ENCODE measurements at places on chromosomes 12 and 14.

DNA sequence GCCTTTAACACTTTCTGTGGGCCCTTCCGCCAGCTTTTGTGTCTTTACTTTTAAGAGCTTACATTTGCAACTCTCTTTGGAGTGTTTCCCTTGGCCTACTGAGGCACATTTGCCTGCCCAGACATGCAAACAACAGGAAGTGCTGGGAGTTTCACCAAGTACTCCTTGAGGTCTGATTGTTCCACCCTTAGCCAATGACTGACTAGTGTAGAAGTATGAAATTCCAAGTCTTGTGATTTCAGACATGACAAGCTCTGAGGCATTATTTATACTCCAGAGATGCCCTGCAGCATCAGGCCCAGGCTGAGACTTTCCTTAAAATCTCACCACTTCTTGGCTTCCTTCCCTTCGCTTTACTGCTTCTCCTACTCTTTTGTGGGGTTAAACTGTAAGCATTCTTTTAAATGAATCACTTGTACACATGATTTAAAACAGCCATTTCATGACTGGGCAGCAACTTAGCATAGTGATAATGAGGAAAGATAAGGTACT is 174.1 kb downstream of the SLC6A15 start:
- no peak for DNase-seq

DNA sequence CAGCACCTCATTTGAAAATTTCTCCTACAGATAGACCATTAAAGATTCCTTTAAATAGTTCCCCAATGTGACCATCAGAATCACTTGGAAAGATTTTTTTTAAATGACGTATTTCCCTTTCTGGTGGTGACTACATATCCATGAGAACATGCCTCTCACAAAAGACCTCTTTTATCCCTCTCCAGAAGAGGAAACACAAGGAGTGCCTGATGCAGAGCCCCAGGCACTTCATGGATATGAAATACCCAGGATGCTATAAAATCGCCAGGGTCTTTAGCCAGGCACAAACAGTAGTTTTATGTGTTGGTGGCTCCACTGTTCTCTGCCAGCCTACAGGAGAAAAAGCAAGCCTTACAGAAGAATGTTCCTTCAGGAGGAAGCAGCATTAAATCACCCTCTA is 97.1 kb downstream of the ETNK1 start:
- DNase-seq, result no peak

DNA sequence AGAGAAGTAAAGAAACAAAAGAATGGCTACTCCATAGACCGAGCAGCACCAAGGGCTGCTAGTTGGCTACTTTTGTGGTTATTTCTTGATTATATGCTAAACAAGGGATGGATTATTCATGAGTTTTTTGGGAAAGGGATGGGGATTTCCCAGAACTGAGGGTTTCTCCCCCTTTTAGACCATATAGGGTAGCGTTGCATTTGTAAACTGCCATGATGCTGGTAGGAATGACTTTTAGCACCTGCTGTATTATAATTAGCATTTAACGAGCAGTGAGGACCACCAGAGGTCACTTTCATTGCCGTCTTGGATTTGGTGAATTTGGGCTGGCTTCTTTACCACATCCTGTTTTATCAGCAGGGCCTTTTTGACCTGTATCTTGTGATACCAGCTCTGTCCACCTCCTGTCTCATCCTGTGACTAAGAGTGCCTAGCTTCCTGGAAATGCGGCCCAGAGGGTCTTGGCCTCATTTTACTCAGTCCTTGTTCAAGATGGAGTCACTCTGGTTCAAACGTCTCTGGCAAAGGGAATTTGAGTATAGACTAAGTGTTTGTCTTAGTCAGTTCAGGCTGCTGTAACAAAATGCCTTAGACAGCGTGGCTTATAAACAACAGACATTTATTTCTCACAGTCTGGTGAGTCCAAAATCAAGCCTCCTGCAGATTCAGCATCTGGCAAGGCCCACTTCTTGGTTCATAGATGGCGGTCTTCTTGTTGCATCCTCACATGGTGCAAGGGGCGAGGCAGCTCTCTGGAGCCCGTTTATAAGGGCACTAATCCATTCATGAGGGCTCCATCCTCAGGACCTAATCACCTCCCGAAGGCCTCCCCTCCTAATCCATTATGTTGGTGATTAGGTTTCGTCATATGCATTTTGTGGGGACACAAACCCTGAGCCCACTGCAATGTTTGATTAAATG is 348.3 kb upstream of the SFSWAP start:
- no peak for DNase-seq

- DNase-seq, result no peak
Measured at GRCh38 chr14:97827746-97828145, 1030.6 kb downstream of the VRK1 start.

- DNase-seq, result no peak
Measured at GRCh38 chr12:132619386-132620112, 973 bp downstream of the P2RX2 start.

Measured in H9 (cell line).